ENCODE measurements at places on chromosomes 6 and 20.

DNA sequence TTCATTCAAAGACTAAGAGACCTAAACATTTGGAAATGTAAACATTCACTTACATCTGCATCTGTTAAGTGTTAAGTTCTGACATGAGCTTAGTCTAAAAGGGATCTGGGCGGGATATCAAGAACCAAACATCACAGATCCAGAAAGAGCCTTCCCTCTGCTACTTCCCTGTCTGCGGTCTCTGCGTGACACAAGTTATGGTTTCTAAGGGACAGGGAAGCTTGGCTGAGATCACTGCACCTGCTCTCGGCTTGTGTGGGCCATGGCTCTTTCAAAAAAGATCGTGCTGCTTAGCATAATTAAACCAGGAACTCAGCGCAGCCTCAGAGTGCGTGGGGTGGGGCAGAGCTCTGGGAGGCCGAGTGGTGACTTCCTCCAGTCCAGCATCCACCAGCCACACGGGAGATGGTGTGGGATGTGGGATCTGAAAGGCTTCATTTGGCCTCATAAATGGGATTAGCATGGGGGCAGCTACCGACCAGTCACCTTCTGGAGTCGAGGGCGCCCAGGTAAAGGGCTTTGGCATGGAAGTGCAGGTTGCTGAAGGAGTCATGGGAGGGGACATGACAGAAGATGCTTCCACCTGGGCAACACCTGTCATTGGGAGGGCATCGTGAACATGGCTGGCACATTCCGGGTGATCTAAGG, 16.7 kb upstream of the RAMACL start:
- DNase-seq: no peak

DNA sequence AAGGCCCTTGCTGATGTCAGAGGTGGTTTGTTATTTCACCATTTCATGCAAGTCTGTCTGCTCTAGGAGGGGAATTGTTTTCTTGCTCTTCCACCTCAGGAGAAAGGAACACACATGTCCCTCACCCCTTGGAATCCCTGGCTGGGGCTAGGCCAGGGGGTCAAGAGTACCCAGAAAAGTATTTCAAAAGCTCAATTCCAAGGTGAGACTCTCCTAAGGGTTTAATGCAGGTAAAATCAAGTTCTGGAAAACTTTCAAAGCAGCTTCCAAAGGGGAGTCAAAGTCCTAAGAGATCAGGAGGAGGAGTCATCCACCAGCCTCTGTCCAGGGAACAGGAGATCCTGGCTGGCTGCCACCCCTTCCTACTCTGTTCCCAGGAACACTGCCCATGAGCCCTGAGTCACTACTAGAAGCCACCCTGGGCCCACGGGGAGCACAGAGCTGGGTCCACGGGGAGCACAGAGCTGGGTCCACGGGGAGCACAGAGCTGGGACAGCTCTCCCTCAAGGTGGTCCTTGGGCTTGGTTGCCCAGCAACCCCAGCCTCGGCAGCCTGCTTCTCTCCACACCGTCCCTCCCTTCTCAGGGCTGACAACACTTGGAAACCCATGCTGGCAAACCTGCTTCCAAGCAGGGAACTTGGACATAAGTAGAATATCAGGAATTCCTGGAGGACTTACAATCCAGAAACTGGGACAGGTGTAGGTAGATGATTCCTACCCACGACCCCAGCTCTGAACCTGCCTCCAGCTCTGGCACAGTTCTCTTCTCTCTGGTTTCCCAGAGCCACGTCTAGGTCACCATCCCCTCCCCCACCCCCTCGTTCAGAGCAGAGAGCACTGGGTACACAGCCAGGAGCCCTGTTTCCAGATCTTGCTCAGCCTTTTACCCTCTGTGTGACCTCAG, 35.3 kb upstream of the CDKN1A start:
- no peak for DNase-seq

- DNase-seq: no peak
These were observed 152.9 kb downstream of the INSM1 start for GRCh38 chr20:20520776-20521175.

DNA sequence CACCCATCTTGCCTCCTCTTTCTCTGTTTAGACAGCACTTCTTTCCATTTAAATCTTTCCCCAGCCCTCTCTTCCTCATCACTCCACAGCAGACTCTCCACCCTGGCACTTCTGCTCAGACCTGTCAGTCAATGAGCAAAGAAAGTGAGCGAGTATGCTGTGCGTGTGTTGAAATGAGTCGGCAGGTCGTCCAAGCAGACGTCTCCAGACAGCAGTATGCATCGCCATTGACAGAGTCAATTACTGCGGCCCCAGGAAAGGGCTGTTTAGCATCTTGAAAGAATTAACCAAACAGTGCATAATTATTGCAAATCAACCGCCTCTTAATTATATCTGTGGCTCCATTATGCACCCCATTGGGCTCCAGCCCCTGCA, 54.8 kb upstream of the KCNG1 start:
- no peak for DNase-seq

- DNase-seq: peak; percentile 12
These were observed 108.5 kb upstream of the RALGAPA2 start for GRCh38 chr20:20820785-20821483.

DNA sequence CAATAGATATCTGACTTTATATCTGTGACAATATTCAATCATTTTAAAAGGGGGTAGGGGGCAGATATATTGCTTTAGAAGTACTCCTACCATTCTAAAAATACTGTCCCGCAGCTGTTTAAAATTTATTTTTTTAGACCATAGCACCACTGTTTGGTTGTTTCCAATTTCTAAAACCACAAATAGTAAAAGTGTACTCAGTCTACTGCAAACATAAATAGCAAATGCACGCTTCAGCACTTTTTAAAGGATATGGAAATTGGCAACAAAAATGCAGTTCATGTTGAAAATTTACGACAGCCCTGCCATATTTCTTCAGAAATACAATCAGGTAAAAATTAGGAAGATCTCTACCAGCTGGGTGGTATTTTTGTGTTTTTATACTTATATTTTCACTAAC, 132.0 kb upstream of the RUNX2 start:
- DNase-seq: no peak

DNA sequence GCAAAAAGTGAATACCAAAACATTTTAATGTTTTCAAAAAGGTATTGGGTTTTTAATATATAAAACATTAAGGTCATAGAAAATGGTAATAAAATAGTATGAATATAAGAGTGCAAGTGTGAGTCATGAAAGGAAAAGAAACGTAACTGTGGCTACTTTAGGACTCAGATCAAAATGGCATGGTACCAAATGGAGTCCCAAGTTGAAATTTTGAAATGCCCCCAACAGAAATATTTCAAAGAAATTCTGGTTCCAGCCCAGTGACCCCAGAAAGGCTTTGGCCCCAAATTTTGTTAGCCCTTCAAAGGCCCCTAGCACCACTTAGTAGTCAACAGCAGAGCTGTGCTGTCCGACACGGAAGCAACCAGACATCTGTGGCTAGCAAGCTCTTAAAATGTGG, 6.0 kb downstream of the COL12A1 start:
- no peak for DNase-seq

- no peak for DNase-seq
These were observed 53.8 kb downstream of the ADAT2 start for GRCh38 chr6:143396497-143397226.

- no peak for DNase-seq
These were observed 218.7 kb downstream of the TRDN start for GRCh38 chr6:123418071-123418470.

GRCh38 chr6:12916006-12916405, 199.4 kb downstream of the PHACTR1 start:
- peak; percentile 52 for DNase-seq

GRCh38 chr6:121008553-121008952, 325.7 kb downstream of the TBC1D32 start:
- DNase-seq: no peak

GRCh38 chr20:57672953-57673575, 36.8 kb downstream of the PMEPA1 start:
- DNase-seq: no peak

Measured in OCI-M1 (cell line).